Amniotic stem cell (primary cell): ENCODE measurements at places on chromosomes 16 and 17.

DNA sequence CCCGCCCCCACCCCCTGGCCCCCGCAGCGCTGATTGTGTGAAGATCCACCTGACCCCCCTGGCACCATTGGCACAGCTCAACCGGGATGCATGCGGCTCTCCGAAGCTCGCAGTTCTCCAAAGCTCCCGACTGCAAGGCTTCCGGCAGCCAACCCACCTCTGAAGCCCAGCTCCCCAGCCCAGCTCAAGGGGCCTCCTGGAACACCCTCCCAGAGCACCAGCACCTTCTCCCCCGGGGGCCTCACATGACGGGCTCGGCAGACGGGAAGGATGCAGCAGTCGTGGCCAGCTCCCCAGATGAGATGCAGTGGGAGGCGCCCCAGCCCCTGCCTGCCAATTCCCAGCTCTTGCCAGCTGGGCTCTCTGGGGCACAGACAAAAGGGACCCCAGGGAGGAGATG, 215.3 kb downstream of the ZNF423 start:
- DNase-seq = no peak

DNA sequence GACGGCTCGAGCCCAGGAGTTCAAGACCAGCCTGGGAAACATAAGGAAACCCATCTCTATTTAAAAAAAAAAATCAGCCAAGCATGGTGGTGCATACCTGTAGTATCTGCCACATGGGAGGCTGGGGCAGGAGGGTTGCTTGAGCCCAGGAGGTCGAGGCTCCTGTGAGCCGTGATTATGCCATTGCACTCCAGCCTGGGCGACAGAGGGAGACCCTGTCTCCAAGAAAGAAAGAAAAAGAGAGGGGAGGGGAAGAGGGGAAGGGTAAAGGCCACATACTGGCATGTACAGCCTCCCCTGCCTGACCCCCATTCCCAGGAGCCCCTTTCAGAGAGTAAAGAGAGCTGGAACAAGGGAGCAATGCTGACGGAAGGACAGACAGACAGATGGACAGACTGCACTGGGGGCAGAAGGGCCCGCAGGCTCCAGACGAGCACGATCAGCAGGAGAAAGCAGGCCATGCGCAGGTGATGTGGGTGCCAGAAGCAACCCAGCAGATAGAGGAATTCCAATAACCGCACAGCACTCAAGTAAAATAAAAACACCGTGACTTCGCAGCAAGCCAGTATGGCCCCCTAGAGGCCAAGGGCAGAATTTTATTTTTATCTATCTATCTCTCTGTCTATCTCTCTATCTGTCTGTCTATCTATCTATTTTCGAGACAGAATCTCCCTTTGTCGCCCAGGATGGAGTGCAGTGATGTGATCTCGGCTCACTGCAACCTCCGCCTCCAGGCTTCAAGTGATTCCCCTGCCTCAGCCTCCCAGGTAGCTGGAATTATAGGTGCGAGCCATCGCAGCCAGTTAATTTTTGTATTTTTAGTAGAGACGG, 27.1 kb upstream of the SNN start:
- DNase-seq = peak; percentile 60

DNA sequence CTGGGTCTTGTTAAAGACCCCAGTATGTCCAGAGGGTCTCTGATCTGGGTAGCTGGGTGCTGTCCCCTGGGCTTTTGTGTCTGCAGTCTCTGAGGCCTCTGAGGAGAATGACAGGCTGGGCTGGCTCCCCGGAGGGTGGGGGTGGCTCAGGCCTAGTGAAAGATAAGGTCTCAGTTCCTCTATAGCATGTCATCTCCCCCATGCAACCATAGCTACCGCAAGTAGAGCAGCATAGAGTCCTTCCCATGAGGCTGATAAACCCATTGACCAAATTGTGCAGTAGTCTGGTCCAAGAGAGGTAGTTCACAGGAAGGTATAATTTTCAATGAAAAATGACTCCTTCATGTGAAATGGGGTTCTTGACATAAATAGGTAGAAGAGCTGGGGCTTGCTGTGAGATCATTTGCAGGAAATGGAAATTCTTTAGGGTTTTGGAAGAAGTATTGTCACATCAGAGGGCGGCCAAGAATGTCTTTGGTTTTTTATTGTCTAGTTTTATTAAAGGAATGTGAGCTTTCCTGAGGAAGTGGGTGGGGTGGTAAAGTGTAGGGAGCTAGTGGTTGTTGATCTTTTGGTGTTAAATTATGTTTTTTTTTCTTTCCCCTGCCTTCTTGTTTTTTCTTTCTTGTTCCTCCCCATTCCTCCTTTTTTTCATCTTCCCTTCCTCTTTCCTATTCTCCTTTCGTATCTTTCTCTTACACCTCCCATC, 21.0 kb downstream of the SLC7A6OS start:
- DNase-seq = no peak

GRCh38 chr17:44826123-44826790, 3.8 kb downstream of the GJC1 start:
- DNase-seq = no peak

DNA sequence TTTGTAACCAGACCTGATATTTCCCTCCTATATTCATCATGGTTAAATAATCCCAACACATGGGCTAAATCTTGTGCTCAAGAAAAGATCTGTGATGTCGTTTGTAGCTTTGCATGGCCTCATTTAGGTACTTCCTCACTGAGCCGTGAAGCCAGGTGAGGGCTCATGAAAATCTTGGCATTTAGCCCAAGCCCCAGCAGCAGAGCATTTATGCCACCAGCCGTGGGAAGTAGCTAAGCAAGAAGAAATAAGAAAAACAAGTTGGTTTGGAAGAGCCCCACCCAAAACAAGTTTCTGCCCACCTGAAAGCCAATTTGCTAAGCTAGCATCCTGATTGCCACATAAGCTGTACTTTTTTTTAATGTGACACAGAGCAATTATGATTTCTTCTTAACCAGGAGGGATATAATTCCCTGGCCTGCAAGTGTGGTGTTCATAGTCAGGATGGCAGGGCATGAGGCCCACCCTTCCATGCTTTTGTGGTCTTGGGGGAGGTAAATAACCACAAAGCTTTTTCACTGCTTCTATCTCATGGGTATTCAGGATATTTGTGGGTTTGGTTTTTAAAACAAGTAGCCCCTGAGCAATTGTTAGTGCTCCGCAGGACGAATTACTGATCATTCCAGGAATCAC, 10.5 kb downstream of the TMIGD1 start:
- DNase-seq = no peak

GRCh38 chr16:89304941-89305705, 87.6 kb downstream of the ZNF778 start:
- no peak for DNase-seq

- DNase-seq = no peak
Observed at GRCh38 chr17:77426676-77427386, 286.1 kb downstream of the SEC14L1 start.

DNA sequence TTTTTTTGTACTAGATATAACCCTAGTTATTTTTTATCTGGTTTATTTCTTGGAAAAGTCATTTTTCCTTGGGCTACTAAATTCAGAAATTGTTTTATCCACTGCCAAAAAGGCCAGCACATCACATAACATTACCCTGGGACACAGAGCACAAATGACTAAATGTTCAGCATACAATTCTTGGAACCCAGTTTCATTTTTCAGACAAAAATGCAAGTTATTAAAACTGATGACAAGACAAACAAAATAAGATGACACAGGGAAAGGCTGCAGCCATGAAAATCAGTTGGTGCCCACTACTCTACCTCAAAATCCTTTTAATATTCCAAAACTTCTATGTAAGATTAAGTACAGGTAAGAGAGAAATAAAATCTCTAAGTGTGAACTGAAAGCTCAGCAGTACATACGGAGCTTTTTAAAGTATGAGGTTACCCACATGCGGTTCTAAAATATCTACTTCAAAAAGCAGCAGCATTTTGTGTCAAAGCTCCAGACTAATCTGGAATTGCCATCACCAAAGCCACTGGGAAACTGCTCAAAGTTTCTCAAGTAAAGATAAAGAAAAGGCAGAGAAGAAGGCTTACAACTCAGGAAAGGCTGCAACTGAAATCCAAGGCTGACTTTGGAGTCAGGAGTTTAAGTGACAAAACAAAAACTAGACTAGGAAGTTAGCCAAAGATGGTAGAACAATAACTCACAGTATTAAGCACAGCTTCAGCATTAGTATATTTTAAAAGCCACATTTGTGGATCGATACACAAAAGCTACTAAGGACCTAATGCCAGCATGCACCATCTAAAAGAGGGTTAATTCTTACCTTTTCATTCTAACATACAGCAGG, 41.4 kb downstream of the AP1G1 start:
- DNase-seq = no peak

GRCh38 chr16:10878644-10879501, 1.9 kb downstream of the CIITA start:
- no peak for DNase-seq

GRCh38 chr17:33038740-33039139, 47.1 kb downstream of the SPACA3 start:
- DNase-seq = no peak

DNA sequence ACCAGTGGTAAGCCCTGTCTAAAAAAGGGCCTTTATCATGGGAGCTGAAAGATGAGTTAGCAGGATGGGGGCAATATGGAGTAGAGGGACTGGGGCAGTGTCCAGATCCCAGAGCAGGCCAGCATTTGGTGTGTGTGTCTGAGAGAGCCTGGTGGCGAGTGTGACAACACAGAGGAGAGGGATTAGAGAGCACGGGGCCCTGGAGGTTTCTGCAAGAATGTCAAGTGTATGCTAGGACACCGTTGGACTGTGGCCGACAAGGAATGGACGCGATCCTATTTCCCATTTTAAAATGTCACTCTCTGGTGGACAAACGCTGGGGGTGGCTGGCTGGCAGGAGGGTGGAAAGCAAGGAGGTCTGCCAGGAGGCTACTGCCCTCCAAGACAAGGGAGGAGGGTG, 12.4 kb downstream of the TAC4 start:
- DNase-seq = no peak

DNA sequence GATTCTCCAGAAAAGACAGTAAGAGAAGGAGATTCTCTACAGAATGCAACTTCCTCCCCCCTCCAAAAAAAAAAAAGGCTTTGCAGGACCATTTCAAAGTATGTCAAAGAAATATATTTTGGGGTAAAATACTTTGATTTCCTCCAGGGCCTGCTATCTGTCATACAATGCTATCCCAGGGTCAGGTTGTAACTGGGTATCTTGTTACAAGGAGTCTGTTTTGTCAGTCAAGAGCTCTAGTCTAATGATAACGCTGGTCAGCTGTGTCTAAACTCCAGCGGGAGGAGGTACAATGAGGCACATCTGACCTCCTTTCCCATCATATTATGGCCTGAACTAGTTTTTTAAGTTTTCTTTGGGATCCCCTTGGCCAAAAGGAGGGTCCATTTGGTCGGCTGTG, 408.4 kb upstream of the CDH5 start:
- DNase-seq = no peak

DNA sequence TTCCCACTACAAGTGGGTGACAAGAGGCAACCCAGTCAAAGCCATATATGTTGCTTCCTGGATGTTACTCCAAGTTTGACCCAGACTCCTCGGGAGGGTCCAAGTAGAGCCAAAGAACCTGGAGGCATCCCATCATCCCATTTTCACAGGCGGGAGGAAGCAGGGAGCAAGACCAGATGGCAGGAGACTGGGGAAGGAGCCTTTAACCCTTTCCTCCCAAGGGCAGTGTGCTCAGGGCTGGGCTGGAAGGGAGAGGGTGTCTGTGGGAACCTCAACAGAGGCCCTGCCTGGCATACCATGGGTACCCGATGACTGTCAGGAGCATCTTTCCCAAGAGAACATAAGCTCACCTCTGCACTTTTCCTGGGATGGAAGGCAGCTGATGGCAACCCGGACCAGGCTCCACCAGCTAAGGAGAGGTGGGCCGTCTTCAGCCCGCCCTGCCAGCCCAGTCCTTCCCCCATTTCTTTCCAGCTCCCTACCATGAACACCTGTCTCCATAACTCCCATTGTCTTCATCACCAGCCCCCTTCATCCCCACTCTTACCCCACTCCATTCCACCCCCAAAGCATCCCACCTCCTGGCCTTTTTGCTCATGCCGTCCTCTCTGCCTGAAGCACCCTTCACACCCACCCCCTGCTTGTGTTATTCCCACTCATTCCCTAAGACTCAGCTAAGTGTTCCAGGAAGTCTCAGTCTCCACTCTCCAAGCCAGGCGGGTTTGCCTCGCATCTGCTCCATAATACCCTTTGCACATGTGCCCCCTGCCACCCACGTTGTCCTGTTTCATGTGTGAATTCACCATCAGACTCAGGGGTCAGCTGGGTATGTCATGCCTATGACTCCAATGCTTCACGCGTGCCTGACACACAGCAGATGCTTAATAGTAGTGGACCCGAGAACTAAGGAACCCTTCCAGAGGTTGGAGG, 5.9 kb upstream of the SLC16A5 start:
- DNase-seq = no peak

GRCh38 chr16:73086108-73086507, 38.2 kb upstream of the ZFHX3 start:
- DNase-seq = no peak

DNA sequence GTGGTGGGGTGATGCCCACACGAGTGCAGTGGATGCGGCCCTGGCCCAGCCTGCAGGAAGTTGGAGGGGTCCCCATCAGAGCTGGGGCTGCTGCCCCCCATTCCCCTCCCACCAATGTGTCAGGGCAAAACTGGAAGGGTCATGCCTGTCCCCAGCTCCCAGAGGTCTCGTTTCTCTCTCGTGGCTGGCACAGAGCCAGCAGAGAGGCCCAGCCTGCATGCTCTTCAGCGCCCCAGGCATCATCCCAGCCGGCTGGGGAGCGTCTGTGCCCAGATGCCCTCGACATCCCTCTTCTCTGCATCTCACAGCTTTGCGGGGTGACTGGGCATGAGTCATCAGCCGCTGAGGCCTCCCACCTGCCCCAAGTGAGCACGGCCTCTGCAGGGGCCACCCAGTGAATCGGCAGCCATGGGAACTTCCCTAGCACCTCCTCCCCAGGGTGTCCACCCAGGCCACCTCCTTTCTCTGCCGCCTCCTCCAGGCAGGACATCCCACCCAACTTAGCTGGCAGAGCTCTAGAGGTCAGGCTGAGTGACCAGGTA, 9.8 kb upstream of the CSNK1D start:
- peak; percentile 22 for DNase-seq

DNA sequence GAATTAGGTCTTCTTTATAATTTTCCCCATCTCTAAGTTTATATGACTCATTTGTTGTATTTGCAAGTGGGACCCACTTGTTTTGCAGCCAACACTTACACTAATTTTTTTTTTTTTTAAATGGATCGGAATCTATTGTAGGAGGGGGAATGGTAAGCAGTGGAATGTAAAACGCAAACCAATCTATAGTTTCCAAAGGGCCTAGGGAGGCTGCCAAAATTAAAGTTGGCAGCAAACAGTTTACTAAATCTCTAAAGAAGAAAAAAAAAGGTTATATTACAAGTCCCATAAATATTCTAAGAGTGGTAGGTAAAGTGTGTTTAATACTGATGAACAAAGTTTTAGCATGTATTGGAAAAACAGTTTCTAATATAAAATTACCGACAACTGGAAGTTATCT, 416.8 kb upstream of the SALL1 start:
- no peak for DNase-seq

DNA sequence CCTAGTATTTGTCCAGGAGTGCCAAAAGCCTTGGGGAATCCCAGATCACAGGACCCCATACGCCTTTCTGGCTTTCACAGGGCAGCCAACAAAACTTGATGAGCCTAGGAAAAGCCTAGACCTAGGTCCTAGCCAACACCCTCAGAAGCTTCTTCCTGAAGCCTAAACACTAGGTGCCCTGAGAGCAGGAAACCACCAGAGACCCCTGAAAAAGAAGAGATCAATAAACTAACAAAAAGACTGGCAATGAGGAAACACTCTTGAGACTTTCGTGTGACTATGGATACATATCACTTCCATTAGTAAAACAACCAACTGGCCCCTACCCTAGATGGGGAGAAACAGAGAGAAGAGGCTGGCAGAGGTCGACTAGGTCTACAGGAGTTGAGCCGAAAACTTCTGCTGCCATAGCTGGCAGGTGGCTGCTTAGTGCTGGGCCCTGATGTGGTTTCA, 1.2 kb downstream of the ORMDL3 start:
- no peak for DNase-seq
